ENCODE measurements at places on chromosomes 2 and 18.

DNA sequence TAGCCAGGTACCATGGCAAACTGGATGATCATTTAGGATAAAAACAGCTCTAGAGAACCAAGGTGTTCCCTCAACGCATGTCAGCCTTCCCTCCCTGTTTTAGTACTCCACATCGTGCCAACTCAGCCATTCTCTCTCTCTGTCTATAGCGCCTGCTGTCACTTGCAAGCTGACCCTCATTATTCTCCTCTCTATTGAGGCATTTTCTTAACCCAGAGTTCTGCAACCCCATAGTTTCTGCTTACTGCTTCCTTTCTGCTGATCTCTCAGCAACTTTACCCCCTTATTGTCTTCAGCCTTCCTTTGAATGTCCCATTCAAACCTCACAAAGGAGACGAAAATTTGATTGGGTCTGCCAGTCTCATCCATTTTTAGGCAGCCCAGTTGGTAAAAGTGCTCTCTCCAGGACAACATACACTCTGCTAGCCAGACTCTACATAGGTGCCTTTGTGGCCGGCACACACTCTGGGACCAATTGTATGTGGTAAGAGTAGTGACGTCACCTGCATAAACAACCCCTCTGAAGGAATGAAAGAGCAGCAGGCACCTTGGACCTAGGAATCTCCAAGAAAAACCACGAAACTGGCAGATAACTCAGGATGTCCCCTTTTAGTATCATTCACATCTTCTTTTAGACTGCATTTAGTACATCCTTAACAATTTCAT is 367.2 kb upstream of the KCNH7 start:
- no peak for DNase-seq

- peak; percentile 32 for DNase-seq
These were observed 70.9 kb upstream of the LYPD6B start for GRCh38 chr2:148967578-148967977.

DNA sequence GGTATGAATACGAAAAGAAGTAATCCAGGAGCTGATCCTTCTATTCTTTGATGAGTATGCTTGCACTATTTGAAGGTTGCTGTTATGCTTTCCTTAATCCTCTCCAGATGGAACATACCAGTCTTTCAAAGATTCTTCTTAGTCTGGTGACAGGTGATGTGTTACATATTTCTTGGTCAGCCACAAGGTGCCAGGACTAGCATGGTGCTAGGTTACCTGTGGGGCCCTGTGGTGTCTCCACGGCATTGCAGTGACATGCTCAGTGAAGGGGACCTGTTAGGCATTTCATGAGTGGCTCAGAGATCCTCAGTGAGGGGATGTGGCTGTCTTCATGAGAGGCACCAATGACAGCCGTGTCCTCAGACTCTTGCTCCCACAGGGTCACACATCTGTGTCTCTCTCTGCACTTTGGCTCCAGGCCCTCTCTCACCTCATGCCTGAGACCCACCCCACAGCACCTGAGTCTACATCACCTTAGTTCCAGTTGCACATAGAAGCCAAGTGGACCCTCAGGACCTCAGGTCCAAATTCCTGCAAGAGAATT is 13.1 kb upstream of the RAB31 start:
- DNase-seq: no peak

GRCh38 chr2:143955401-143956065 is 564.4 kb downstream of the ZEB2 start:
- no peak for DNase-seq

DNA sequence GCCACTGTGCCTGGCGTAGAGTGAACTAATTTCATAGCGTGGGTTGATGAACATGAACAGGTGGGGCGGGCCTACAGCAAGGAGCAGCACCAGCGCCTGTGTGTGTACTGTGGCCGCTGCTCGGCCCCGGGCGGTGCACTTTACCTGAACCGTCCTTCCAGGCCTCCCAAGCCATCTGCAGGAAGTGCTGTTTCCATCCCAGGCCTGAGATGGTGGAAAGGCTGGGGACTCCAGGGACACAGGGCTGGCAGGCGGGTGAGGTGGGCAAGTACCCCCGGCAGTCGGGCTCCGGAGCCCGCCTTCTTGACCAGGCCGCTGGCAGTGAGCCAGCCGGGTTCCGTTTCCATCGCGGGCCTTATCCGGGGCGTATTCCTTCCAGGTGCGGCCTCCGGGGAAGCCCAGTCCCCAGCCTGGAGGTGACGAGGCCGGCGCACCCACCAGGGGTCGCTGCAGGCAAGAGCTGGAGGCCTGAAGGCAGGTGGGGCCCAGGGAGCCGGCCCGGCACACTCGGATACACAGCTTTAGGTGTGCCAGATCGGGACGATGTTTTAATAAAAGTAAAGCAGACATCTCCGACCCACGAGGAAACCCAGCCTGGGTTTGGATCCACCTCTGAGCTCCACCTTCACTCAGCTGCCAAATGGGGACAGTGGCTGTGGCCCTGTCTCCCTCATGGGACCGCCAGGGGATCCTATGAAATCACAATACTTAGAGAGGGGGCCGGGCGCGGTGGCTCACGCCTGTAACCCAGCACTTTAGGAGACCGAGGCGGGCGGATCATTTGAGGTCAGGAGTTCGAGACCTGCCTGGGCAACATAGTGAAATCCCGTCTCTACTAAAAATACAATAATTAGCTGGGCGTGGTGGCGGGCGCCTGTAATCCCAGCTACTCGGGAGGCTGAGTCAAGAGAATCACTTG is 22.7 kb upstream of the PDIA6 start:
- peak; percentile 2 for DNase-seq

DNA sequence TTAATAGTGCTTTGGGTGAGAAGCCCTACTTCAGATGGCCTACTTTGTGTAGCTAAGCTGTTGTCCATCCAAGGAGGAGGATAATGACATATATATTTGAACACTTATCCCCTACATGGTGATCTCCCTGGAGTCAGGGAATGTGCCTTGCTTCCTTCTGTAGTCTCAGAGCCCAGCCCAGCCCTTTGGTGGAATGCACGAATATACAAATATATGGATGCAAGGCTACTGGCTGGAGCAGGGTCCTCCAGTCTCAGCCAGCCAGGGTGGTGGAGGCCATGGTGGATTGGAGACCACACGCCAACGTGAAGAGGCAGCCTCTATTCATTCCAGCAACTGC is 150.6 kb upstream of the RIOK3 start:
- no peak for DNase-seq

DNA sequence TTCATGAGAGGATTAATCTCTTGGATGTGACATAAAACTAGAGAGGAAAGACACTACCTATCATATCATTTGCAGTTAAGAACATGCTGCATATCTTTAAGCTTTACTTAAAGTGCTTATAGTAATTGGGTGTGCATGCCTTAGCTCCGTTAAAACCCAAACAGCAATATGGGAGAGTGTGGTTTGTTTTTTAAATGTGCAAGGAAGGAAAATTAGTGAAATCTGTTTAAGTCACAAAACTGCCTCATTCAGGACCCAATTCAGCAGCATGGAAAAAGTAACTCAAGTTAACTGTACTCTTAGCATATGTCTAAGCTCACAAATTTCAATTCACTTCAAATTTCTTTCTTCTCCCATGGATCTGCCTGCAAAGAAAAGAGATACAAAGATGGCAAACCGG is 182.2 kb downstream of the ARHGAP15 start:
- DNase-seq: no peak

DNA sequence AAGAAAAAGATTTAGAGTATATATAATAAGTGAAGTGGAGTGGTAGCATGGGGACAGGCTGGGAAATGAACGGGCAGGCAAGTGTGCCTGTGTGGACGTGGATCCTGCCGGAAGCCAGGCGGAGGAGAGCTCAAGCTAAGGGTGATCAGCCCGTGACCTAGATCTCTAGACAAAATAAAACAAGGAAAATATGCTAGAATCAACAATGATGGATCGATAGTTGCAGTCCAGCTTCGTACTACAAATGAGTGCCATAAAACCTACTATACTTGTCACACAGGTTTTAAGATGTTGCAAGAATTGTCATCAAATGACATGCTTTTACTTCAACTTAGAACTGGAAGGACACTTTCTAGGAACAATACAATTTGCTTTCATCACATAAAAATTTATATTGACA is 8.5 kb downstream of the EIF2AK2 start:
- DNase-seq: no peak

DNA sequence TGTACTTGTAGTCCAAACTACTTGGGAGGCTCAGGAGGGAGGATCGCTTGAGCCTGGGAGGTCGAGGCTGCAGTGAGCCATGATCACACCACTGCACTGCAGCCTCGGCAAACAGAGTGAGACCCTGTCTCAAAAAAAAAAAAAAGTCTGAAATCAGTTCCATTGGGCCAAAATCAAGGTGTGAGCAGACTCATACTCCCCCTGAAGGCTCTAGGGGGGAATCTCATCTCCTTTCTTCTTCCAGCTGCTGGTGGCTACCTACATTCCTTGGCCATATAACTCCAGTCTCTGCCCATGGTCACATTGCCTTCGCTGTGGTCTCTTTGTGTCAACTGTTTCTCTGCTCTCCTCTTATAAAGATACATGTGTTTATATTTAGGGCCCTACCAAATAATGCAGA is 234.0 kb downstream of the LRRTM1 start:
- DNase-seq: no peak

GRCh38 chr18:5600378-5601071 is 56.7 kb upstream of the EPB41L3 start:
- peak; percentile 27 for DNase-seq

GRCh38 chr2:7559791-7560190 is 642.6 kb downstream of the RNF144A start:
- no peak for DNase-seq

- no peak for DNase-seq
These were observed 825 bp upstream of the SCYGR1 start for GRCh38 chr2:227388537-227389011.

DNA sequence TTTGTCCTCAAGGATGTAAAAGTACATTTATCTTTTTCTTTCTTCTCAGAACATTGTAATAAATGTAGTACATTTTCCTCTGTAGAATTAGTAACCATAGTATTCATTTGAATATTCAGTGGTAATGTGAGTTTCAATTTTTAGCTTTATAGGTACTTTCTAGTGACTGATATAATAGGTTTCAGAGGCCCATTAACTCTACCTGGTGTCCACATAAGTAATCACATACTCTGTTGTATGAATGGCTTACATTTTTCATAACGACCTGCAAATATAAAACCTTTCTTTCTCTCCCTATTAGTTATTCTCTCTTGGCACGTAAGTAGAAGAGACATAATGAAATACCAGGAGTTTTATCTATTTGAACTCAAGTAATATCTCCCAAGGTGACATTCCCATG is 1017.6 kb downstream of the DPP10 start:
- DNase-seq: no peak

GRCh38 chr2:134539981-134540380 is 178.8 kb downstream of the TMEM163 start:
- no peak for DNase-seq

DNA sequence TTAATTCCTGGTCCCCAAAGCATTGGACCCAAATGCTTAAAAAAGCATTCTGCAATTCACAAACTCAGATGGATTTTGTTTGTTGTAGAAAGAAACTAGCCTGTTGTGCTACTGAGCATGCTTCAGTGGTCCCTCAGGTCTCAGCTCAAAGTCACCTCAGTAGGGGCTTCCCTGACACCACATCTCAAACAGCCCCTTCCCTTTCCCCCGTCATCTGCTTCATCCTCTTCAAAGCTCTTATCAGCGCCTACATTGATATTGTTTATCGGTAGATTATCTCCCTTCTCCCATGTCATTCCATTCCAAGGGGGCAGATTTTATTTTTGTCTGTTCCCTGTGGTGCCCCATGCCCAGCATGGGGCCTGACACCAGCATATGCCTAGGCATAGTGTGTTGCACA is 172.9 kb downstream of the CELF4 start:
- no peak for DNase-seq

DNA sequence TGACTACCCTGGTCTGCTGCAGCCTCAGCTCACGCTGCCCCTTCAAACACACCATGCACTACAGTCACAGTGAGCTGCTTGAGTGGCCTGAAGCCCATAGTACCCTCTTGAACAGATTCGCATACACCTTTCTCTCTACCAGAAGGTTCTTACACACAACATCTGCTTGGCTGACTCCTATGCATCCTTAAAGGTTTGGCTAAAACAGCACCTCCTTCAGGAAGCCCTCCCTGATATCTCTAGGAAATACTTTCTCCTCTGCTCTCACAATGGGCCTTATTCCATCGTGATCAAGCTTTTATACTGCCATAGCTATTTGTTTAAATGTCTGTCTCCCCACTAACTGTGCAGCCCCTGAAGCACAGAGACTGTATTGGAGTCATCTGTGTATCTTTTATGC is 31.5 kb downstream of the TGFBRAP1 start:
- DNase-seq: no peak

DNA sequence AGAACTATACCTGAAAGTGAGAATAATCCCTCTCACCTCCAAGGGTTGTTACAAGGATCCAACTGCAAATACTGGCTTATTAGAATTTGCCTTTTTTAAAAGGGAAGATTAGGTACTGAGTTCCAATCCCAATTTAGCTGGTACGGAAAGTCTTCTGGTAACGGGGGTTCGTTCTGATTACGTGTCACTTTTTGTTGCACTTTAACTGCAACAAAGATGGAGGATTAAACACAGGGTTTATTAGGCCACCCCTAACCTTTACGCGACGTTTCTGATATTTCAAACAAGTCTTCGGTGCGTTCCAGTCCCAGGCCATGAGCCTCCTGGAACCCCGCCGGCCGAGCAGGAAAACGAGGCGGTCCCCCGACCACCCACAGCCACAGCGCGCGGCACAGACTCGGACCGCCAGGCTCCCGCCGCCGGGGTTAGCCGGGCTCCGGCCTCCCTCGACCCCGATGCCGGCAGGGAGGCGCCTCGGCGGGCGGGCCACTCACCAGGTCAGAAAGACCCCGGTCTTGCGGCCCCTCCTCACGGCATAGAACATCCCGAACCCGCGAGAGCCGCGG is 411 bp downstream of the RNASEH1 start:
- DNase-seq: no peak

DNA sequence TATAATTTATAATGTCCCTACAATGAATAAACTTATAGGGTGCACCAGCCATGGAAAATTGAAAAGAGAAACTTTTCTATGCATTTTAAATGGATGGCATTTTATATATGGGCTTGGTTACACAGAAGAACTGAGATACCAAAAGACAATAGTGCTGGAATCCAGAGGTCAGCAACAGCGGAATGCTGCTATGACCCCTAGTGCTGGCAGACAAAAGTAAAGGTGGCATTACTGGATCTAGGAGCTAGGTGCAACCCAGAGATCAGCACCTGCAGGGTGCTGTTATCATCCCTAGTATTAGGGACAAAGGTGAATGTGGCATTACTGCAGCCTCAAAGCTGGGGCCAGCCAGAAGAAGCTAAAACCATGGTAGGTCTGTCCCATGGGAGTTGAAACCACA is 392.7 kb upstream of the ST6GAL2 start:
- no peak for DNase-seq

DNA sequence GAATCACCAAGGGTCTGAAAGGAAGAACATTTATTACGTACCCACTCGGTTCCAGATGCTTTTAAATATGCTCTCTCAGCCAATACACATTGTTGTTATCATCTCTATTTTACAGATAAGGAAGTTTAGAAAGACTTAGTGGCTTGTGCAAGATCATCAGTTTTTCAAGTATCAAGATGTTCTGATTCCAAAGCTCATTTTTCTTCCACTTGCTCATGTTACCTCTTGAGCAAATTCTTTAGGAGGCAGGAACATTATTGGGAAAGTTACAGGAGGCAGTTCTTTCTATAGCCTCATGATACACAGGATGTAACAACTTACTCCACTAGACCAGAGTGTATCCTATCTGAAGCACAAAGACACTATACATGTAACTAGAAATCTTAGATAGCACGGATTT is 65.0 kb upstream of the MMADHC start:
- no peak for DNase-seq

GRCh38 chr2:237083026-237083425 is 2.7 kb upstream of the COPS8 start:
- DNase-seq: no peak

- DNase-seq: peak; percentile 66
These were observed 165.0 kb downstream of the ANTXR1 start for GRCh38 chr2:69177785-69178636.
